ENCODE measurements at places on chromosomes 7 and 10.
A peak's percentile ranks its signal among the peaks of the same experiment; 100 is the strongest.

DNA sequence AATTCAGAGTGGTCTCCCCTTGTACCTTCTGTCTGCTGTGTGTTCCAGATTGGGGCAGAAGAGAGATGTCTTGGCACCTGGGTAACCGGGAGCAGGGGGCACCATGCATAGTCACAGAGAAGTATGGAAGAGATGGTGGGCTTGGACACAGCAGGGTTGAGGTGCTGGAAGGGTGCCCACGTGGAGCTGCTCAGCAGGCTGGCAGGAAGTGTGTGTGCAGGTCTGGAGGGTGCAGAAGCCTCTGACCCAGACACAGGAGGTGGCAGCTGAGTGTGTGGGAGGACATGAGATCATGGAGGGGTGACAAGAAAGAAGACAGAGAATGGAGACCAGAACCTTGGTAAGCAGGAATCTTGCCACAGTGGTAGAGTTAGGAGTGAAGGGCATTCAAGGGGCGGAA lies 42.3 kb upstream of the DUSP5 start:
- DNase-seq, result no peak

GRCh38 chr7:11192506-11192905 lies 218.8 kb downstream of the PHF14 start:
- DNase-seq, result no peak

- DNase-seq, result no peak
Observed at GRCh38 chr10:127154831-127155620, 41.4 kb downstream of the INSYN2A start.

GRCh38 chr10:3496138-3496537 lies 288.9 kb downstream of the KLF6 start:
- no peak for DNase-seq

- peak; percentile 59 for DNase-seq
Observed at GRCh38 chr10:45001381-45002148, 842 bp downstream of the ZNF22 start.

DNA sequence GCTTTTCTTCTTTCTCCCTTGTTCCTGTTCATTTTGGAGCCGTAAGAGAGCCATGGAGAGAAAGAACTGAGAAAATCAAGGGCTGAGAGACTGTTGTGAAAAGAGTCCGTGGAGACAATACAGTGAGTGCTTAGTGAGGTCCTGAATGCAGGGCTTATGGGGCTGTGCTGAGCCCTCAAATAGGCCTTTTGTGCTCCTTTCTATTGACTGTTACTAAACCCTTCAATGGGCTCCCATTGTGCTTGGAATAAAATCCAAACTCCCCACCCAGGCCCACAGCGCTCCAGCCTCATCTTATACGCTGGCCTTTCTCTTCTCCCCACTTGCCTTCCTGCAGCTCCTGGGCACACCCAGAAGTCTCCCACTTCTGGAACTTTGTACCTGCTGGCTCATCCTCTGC lies 243.1 kb upstream of the HABP2 start:
- peak; percentile 89 for DNase-seq

Data from pons (tissue), 1 donor.